GM18507 (cell line): ENCODE measurements at places on chromosomes 7 and 10.

GRCh38 chr7:3336042-3336665, 35.1 kb downstream of the SDK1 start:
- no peak for DNase-seq

DNA sequence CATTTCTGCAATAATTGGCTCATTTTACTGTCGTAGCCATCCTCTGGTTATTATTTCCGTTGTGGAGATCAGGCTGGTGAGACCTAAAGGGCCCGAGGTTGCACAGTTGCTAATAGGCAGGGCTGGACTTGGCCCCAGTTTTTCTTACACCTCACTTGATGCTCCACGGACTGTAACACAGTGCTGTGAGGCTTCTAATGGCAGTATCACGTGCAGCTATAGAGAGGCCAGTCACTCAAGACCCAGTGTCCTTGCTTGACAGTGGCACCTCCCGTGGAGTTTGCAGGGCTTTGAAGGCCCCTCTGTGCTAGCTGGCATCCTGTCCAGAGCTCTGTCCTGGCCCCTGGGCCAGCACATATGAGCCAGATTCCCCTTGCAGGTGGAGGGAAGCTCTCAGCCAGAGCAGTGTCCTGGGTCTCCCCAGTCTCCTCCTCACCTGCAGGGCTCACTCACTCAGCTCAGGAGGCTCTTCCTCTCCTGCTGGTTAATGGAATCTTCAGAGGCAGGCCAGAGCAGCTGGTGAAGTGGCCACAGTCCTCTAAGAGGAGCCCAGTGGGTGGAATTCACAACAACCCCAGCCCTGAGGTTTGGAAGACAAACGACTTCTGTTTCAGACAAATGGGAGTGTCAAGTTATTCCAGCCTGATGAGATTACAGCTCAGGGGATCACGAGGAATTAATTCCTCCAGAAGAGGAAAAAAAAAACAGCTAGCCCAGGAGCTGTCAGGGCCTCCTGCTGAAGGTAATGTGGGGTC, 114.2 kb upstream of the FAM180A start:
- no peak for DNase-seq

GRCh38 chr7:143416565-143417149, 8.0 kb upstream of the EPHA1 start:
- DNase-seq, result peak; percentile 26

DNA sequence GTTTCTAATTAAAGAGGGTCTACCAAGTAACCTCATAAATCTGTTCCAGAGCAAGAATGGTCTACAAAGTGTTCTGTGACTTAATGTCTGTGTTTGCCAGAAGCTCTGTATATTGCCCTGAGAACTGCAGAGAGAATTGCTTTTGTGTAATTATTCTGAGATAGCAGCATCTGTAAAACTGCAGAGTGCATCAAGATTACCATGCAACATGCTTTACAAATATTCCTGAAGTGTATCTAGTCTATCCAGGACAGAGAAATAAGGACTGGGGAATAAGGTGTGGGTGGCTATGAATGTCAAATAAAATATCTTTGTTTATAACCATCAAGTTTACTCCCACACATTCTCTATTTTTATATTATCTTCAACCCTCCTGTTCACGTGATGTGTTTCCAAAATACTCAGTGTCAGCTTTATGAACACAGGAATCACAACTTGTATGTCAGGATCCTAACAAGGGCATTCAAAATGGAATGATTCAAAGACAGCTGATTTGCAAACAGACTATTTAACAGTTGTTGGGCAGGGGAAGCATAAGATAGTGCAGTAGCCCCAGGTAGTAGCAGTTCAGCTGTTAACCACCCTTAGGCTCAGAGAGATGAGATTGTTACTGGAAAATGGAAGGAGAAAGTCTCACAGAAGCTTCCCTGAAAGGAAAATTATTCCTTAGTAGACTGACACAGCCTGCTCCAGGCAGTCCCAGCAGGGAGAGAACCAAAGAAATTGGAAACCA, 15.3 kb upstream of the LIPA start:
- DNase-seq, result no peak

- DNase-seq, result no peak
Measured at GRCh38 chr10:115171392-115171960, 78.3 kb downstream of the ATRNL1 start.

- DNase-seq, result no peak
Measured at GRCh38 chr7:88218429-88218745, 1.5 kb downstream of the SRI start.

- no peak for DNase-seq
Measured at GRCh38 chr7:36265680-36266079, 112.6 kb downstream of the EEPD1 start.

DNA sequence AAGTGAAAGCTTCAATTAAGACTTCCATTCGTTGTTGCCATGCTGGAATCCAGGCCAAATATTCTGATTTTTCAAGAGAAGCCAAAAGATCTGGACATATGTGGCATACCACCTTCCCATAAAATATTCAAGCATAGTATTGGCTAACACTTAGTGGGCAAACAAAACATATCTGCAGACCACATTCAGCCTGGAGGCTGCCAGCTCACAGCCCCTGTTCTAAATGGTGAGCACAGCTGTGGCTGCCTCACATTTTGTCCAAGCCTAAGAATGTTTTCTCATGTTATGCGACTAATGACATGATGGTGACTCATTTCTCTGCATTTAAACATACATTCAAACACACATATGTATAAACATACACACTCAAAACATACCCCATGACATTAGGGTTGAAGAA, 10.6 kb upstream of the CALU start:
- no peak for DNase-seq

DNA sequence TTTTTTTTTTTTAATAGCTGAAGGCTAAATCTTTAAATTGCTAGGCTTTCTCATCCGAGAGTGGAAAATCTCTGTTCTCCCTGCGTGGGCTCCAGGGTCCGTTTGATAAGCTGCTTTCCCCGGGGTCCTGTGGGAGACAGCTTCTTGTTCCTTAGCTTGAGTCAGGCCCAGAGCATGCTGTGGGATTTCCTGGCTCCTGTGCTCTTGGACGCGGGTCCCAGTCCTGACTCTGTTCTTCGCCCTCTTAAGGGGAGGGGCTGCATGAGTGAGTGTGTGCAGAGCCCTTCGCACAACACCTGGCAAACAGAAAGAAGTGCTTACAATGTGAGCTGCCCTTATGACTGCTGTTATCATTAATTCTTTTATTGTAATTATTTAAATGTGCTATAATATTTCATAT, 133.5 kb downstream of the TACC2 start:
- DNase-seq, result no peak

GRCh38 chr10:107657851-107658250, 493.3 kb upstream of the SORCS1 start:
- DNase-seq, result no peak

GRCh38 chr7:47782792-47783191, 165.5 kb downstream of the PKD1L1 start:
- DNase-seq, result no peak

- no peak for DNase-seq
Measured at GRCh38 chr7:43481902-43482678, 100.8 kb upstream of the STK17A start.

- DNase-seq, result no peak
Measured at GRCh38 chr10:131222986-131223385, 88.5 kb downstream of the TCERG1L start.

- DNase-seq, result no peak
Measured at GRCh38 chr7:23873306-23873705, 163.3 kb downstream of the STK31 start.

DNA sequence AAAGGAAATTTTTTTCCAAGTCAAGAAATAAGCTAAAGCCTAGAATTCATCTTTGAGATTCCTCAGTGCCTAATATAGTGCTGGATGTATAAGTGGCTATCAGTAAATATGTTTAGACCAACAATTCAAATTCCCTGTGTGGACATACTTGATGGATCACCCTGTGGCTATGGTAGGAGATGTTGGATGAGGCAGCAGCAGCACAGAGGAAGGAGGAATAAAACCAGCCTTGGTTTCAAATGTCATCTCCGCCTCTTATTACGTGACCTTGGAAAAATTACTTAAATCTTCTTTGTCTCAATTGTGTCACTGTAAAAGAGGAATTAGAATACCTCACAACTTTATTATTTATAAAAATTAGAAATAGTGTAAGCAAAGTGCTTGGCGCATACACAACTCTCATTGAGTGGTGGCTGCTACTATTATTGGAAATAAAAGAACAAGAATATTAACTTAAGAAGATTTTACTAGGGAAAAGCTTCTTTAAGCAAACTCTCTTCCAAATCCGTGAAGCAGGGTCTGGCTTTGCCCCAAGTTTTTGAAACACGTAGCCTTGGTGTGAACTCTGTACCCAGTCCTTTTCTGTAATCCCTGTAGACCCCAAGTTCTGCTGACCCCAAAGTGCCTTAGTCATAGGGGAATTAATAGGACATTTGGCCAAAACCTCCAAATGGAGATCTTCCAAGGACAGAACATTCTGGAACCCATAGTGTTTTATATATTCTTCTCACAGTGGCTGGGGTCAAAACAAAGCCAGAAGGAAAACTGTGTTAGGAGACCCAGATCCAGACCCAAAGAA, 283.8 kb downstream of the PTEN start:
- DNase-seq, result no peak

GRCh38 chr7:151823566-151824372, 53.1 kb downstream of the PRKAG2 start:
- no peak for DNase-seq

DNA sequence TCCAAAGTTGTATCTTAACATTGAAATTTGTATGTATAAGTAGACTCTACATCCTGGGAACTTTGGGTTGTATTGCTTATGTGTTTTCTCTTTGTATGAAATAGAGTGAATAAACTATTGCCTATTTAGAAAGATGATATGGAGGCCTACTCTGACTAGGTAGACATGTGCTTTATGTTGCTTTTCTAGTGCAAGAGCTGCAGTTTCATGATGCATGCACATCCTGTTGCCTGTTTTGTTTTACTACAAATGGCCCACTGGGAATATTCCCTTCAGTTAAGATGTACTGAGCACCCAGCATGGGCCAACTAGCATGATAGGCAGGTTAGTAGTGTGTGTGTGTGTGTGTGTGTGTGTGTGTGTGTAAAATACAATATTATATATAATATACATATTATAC, 282.1 kb upstream of the LRGUK start:
- DNase-seq, result no peak

- DNase-seq, result no peak
Measured at GRCh38 chr10:15293862-15294842, 76.9 kb downstream of the FAM171A1 start.

- no peak for DNase-seq
Measured at GRCh38 chr7:149776289-149776688, 2.9 kb upstream of the ZNF467 start.

GRCh38 chr7:29066641-29067040, 79.7 kb downstream of the CPVL start:
- no peak for DNase-seq

GRCh38 chr7:157357129-157358040, 20.6 kb downstream of the DNAJB6 start:
- peak; percentile 60 for DNase-seq

DNA sequence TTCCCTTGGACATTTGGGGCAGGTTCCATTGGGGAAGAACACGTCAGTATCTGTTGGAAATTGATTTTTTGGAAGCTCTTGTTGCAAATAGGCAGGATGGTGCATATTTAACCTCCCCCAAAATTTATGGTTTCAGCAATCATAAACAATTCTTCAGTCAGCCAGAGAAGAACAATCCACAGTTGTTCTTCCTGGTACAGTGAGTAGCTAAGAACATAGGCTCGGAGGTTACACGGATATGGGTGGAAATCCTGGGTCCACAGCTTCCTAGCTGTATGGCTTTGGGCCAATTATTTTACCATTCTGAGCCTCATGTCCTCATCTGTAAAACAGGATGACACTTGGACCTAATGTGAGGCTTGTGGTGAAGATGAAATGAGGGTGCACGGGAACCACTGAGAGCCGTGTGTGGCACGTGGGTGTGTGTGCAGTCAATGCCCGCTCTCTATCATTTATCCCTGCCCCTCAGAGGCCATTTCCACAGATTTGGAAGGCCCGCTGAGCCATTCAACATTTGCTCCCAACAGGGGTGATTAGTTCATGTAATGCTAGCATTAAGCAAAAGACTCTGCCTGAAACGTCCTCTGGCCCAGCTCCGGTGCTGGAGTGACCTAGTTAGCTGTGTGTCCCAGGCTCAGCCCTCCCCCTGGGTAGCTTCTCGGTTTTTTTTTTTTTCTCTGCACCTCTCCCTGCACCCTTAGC, 9.7 kb downstream of the CAMK1D start:
- DNase-seq, result no peak

- DNase-seq, result no peak
Measured at GRCh38 chr10:73892310-73893030, 18.1 kb upstream of the CAMK2G start.

GRCh38 chr7:152180587-152180986, 155.1 kb downstream of the GALNT11 start:
- DNase-seq, result no peak

GRCh38 chr10:124155781-124156435, 62.5 kb upstream of the CHST15 start:
- DNase-seq, result no peak

DNA sequence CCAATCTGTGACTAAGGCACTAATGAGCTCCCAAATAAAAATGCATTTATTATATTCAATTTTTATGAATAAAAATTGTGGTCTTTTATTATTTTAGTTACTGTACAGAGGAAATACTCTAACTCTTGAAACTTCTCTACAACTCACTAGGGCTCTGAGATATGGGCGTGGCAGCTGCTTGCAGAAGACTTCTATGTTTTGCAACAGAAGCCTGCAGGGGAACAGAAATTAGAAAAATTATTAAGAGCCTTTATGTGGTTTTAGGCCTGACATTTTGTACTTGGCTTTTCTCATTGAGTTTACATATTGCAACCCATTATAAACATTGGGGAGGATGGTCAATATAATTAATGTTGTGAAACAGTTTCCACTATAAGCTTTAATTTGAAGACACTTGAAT, 581.4 kb downstream of the TNS3 start:
- DNase-seq, result no peak

- no peak for DNase-seq
Measured at GRCh38 chr7:31052487-31052840, 356 bp downstream of the ADCYAP1R1 start.

GRCh38 chr7:84700563-84701370, 486.1 kb downstream of the SEMA3D start:
- DNase-seq, result no peak

- no peak for DNase-seq
Measured at GRCh38 chr7:131039355-131039762, 288.3 kb upstream of the MKLN1 start.

DNA sequence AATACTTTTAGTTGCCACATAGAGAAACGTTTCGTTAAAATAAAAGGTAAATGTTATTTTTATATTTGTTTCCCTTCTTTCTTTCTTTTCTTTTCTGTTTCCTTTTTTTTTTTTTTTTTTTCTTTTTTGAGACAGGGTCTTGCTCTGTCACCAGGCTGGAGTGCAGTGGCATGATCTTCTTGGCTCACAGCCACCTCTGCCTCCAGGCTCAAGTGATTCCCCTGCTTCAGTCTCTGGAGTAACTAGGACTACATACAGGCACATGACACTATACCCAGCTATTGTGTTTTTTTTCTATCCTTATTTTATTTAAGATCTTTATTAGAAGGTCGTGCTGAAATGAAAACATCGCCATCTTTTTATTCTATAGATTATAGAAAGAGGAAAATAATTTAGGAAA, 661.8 kb upstream of the MBL2 start:
- DNase-seq, result no peak

GRCh38 chr10:110834629-110835301, 37.0 kb upstream of the PDCD4 start:
- no peak for DNase-seq

- no peak for DNase-seq
Measured at GRCh38 chr7:5469375-5470166, 45.9 kb upstream of the TNRC18 start.

GRCh38 chr7:122429926-122430325, 125.4 kb upstream of the FEZF1 start:
- DNase-seq, result no peak
